ENCODE measurements at places on chromosomes 16 and 17.

- DNase-seq: no peak
Measured at GRCh38 chr17:81994593-81995462, 17.4 kb downstream of the ASPSCR1 start.

- DNase-seq: no peak
Measured at GRCh38 chr17:69406941-69407340, 7.6 kb upstream of the MAP2K6 start.

- no peak for DNase-seq
Measured at GRCh38 chr17:77141846-77142449, 1.2 kb downstream of the SEC14L1 start.

DNA sequence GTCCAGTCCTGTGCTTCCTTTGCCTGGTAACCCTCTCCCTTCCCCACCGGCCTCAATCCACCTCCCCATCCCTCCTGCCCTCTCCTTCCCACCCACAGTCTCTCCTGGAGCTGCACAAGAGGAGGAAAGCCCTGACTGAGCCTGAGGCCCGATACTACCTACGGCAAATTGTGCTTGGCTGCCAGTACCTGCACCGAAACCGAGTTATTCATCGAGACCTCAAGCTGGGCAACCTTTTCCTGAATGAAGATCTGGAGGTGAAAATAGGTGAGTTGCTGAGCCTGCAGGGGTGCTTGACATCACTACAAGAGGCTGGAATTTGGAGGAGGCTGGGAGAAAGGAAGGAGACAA lies 1.3 kb downstream of the PLK1 start:
- DNase-seq: no peak

- no peak for DNase-seq
Measured at GRCh38 chr16:58272855-58273254, 22.0 kb downstream of the PRSS54 start.

- no peak for DNase-seq
Measured at GRCh38 chr17:50208611-50209061, 7.2 kb upstream of the COL1A1 start.

Measured in stimulated activated CD8-positive, alpha-beta memory T cell treated with anti-CD3 and anti-CD28 coated beads, Interleukin-7, amount 100 ng/mL, for 48 hours (primary cell).